Bronchial epithelial cell (primary cell): ENCODE measurements at places on chromosomes 16 and 17.

DNA sequence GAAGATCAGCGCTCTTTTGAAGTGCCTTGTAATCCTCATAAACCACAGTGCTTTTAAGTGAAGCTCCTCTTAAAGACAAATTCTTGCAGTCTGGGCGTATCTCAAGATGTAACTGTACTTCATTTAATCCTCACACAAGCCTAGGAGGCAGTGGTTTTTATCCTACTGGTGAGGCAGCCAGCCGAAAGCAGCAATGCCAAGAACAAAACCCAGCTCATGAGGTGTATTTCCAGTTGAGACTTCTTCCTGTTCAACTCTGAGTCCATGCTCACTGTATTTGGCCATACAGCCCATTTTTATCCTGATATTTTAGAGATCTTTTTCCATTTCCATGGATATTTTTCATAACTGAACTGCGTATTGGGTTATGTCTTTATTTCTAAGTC, 13.7 kb downstream of the CTRB2 start:
- no peak for DNase-seq

GRCh38 chr16:75256696-75257343, 5.4 kb upstream of the BCAR1 start:
- no peak for DNase-seq

DNA sequence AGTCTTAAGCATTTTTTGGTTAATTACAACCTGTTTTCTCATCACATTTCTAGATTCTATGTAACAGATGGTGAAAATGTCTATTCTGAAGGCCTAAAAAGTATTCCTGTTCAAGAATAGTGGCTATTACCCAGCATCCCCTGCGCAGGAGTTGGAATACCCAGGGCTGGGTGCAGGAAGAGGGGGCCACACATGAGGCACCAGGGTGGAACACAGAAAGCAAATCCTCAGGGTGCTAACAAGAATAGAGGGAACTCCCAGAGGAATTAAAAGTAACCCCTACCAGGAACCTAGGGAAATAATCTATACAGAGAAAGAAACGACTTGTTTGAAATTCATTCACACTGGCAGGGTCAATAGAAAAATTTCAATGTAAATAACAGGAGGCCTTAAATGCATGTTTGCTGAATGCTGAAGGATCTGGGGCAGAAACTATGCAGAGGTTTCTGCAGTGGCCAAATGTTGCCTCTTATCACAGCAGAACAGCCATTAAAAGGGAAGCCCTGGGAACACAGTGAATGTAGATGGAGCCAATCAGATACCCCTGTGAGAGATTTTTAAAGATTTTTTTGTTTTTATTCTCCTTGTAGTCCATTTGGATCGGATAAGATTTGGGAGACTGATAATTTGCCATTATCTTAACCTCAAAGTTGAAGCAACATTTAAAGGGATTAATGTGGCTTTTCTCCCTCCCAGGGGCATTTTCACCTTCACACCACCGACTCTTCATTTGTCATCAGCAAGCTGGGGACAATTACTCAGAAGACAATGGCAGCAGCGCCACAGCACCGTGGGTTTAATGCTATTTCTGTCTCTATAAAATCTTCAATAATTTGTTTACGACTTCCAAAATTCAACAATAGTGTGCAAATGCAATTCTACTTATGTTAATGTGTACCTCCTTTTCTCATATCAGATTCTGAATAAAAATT, 196.0 kb upstream of the PSMD7 start:
- no peak for DNase-seq

DNA sequence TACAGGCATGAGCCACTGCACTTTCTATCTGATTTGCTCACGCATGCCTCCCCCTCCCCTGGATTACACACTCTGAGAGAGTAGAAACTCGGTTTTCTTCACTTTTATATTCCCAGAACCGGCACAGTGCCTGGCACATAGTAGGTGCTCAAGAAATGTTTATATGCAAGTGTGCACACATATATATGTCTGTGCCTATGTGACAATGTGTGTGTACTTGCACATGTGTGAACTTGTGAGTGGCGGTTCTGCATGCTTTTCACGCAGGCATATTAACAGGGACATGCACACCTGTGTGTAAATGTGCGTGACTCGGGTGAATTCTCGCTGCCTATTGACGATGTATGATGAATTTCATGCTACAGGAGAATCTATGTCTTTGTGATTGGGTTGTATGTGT, 22.1 kb upstream of the IL21R start:
- no peak for DNase-seq

DNA sequence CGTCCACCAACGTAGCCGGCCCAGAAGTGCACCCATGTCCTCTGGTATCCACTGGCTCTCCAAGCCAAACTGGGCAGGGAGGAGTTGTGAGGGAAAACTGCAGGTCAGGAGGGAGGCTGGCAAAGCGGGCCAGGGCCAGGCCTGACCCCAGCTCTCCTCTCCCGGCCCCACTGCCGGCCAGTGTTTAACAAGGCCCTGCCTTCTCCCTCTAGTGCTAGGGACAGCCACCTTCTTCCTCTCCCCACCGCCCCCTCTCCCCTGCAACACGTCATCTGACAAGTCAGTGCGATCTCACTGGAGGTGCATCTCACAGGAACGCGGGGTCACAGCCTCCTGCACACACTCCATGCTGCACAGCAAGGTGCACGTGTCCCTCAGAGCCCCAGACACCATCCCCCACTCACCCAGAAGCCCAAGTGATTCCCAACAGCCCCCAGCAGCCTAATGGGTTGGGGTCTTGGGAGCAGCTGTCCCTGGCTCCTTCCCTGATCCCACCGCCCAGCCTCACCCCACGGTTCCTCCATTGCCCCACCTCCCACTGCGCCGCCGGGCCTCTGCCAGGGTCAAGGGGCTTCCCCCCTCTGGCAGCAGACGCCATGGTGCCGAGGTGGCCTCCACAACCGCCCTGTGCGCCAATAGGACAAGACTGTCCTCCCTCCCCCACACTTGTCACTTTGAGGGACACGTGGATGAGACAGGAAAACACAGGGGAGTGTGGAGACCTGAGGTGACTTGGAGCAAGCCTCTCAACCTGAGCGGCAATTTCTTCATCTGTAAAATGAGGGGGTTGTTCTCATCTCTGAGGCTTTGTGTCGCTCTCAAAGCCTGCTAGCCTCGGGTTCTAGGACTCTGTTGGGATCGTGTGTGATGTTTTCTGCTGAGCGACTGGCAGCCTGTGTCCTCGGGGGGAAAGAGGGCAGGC, 1.1 kb upstream of the ACE start:
- DNase-seq = no peak

DNA sequence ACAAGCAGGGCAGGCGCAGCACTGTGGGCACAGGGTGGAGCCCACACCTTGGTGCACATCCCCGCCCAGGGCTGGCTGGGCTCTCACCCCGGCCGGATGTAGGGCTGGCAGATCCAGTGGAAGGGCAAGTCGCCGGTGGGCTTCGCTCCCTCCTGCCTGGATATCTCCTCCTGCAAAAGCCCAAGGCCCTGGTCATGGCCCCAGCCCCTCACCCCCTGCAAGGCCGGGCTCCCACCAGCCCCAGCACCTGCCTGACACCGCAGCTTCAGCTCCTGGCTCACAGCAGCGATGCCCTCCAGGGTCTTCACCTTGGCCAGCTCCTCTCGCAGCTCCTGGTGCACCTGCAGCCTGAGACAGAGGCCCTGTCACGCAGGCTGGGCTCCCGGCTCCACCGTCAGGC, 5.0 kb downstream of the DUS1L start:
- DNase-seq = no peak
